ENCODE measurements at places on chromosomes 3 and 15.

- no peak for DNase-seq
These were observed 141.1 kb upstream of the PTPRG start for GRCh38 chr3:61420136-61420759.

GRCh38 chr15:53535886-53536285 is 223.6 kb downstream of the WDR72 start:
- no peak for DNase-seq

- DNase-seq, result no peak
These were observed 179.8 kb downstream of the THSD4 start for GRCh38 chr15:71294911-71295602.

DNA sequence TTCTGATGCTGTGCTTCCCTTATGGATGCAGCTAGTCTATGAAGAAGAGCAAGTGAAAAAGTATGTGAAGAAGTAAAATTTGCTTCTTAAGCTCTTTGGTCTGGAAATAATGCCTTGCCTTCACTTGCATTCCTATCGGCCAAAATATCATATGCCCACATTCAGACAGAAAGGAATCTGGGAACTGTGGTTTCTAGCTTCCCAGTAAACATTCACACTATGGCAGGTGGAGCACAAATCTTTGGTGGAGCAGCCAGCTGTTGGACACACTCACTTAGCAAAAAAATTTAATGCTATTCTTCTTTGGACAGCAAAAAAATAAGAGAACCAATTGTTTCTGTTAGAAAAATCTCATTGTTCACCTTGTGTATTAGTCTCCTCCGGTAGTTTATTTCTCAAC is 12.3 kb upstream of the COL6A6 start:
- DNase-seq, result no peak

GRCh38 chr3:112003321-112004080 is 4.8 kb downstream of the TAGLN3 start:
- DNase-seq, result no peak

- DNase-seq, result no peak
These were observed 3.7 kb downstream of the EFCC1 start for GRCh38 chr3:129004639-129005295.

- no peak for DNase-seq
These were observed 101.9 kb upstream of the SLCO3A1 start for GRCh38 chr15:91751611-91752010.

DNA sequence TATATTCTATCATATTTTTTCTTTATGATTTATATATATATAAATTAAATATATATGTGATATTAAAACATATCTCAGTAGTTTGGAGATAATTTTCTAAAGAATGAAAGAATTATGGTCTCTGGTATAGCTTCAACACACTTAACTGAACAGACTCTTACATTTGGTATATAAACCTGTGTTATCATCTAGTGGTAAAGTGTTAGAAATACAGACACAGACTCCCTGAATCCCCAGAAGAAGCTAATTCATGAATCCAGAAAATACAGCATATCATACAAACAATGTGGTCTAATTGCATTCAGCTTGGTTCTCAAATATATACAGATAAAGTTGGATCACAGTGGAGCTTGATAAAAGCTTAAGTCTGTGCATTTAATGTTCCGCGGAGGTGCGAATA is 1100.4 kb downstream of the ROBO2 start:
- no peak for DNase-seq

DNA sequence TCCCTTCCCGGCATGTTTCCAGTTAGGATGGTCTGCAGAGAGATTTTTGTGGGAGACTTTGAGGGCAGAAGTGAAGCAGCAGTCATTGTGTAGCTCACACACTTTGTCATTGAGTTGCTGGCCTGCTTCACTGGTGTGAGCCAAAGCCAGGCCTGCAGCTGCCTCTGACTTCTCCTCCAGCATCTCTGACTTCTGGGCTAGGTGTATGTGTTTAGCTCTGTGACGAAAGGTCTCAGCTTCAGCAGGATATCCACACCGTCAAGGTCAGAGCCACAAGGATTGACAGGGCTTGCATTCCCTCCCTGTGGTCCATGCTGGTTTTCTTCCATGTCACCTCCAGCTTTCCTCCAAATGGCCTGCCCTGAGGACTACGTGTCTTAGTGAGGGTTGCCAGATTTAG is 57.1 kb upstream of the OSBPL11 start:
- no peak for DNase-seq

DNA sequence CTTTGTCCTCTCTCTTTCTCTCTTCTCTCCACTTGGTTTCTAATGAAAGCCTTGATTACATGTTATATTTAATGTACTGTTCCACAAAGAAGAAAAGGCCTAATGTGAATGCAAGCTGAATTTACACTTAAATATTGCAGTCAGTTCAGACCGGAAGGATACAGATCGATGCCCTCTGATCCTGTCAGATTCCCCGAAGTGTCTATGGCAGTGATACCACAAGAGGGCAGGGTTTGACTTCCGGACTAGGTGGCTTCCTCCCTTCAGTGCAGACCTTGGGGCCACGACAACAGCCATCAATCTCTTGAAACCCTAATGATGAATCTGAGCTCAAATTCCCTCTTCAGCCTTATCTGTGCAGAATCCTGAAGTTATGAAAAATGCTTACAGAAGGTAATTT is 29.5 kb downstream of the AGTR1 start:
- no peak for DNase-seq

GRCh38 chr15:90716317-90716975 is 700 bp upstream of the BLM start:
- no peak for DNase-seq

GRCh38 chr3:50355829-50356552 is 3.3 kb downstream of the TMEM115 start:
- no peak for DNase-seq

DNA sequence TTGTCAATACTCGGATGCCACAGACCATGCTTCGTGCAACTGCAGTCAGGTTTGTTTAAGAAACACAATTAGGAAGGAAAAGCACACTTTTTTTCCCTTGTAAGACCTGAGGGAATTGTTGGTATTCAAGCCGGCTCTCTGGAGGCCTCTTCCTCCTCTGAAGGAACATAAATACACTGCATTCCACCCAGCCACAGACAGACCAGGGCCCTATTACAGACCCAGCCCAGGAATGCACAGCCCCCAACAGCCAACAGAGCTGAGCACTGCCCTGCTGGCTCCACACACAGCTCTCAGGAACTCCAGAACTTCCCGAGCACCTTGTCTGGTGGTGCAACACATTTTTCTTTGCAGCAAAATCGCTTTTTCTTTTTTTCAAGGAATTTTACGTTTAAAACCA is 488.7 kb upstream of the PROK2 start:
- DNase-seq, result no peak

DNA sequence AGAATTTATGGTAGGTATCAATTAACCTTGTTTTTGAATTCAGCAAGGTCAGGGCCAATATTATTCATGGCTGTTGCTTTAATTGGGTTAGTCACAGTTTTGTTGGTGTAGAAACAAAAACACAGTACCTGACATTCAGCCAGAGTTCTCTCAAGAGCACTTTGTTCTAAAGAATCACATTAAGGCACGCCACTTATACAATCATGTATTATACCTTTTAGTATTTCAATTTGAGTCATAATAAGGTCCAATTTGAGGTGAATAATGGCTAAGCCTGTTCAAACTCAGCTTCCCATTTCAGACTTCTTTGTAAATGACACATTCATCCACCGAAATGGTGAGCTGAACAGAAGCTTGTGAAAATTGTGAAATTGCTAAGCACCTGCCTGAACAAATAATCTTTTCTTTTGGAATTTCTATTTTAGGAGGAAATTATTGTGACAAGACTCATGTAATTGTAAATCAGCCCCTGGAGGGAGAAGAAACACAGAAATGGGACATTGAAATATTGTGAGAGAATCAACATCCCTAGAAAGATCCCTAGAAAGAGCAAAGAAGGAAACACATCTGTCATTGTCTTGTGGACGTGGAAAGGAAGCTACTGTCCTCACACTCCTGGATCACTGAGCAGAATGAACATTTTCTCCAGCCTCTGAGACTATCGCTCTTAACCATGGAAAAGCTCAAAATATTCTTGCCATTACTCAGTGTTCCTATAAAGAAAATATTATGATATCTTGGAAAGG is 29.3 kb downstream of the RIOX2 start:
- no peak for DNase-seq

DNA sequence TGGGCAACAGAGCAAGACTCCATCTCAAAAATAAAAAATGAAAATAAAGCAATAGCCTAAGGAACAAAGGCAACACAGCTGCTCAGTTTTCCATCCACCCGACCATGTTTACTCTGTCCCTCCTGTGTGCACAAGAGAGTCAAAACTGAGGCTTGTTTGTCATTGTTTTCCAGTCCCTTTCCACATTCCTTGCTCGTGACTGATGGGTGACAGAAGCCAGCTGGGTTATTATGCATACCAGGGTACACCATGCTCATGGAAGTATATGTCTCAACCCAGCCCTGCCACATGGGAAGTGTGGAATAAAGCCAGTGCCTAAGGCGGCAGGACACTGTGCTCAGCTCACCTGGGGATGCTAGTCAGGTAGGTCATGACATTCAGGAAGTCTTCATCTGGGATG is 49.5 kb downstream of the MCF2L2 start:
- no peak for DNase-seq

- DNase-seq, result no peak
These were observed 44.0 kb downstream of the ANAPC13 start for GRCh38 chr3:134441821-134442220.

- no peak for DNase-seq
These were observed 76.5 kb downstream of the NUP210 start for GRCh38 chr3:13343601-13344000.

GRCh38 chr3:120192579-120192978 is 92.4 kb downstream of the GPR156 start:
- DNase-seq, result no peak

All from activated T-helper 9 cell treated with anti-CD3 and anti-CD28 coated beads, Interleukin-2, amount 50 U/mL, for 16 hours (primary cell).